ENCODE measurements at places on chromosomes 7 and 10. TPM values are rescaled to one million over a fixed set of nuclear protein-coding genes. Genes with fewer than 3 reads are reported as not detected.

ASB10 gene
- not detected for total RNA-seq

AS3MT gene
- total RNA-seq, result 8.8 TPM

WIPF3 gene
- total RNA-seq, result 5.9 TPM

- DNase-seq, result no peak
- H3K27me3 ChIP-seq, result no peaks in the 10 kb centered on the region
- H3K36me3 ChIP-seq, result no peaks in the 10 kb centered on the region
- H3K4me3 ChIP-seq, result no peak overlapping the region
Measured at GRCh38 chr10:5565205-5565545, 40.4 kb downstream of the CALML3 start.

- no peaks in the 10 kb centered on the region for H3K4me1 ChIP-seq
- no peaks in the 10 kb centered on the region for H3K27me3 ChIP-seq
- peak; percentile 54 for DNase-seq
- no peaks in the 10 kb centered on the region for H3K36me3 ChIP-seq
Measured at GRCh38 chr10:2130705-2131305, 393.5 kb upstream of the ADARB2 start.

DNA sequence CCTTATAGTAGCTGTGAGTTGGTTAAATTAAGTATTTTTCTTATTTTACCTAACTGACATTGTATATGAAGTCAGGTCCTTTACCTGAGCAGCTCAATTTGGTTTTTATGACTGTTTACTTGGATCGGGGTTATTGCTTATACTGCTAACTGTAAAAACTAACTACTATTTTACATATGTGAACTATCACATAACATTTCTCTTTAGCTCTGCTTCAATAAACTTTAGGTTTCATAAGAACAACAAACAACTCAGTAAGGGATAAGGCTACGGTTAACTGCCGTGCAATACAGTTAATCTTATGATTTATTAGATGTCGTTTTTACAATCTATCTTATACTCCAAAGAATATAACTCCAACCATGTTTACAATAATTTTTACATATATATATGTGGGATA is 480.2 kb downstream of the PARD3 start:
- H3K36me3 ChIP-seq, result no peaks in the 10 kb centered on the region
- DNase-seq, result no peak
- H3K27ac ChIP-seq, result no peak overlapping the region
- no peaks in the 10 kb centered on the region for H3K4me1 ChIP-seq

DNA sequence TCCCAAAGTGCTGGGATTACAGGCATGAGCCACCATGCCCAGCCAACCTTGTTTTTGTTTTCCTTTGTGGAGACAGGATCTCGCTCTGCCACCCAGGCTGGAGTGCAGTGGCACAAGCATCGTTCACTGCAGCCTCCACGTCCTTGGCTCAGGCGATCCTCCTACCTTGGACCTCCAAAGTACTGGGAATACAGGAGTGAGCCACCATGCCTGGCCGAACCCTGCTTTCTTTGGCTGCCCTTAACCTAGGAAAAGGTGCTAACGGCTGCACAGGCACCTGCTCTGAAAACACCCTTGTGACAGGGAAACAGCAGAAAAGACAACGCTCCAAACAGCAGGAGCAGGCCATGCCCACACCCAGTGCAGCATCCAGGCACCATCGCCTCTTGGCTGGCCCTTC is 71.9 kb downstream of the OAT start:
- H3K4me1 ChIP-seq, result no peaks in the 10 kb centered on the region
- H3K27ac ChIP-seq, result no peak overlapping the region
- H3K27me3 ChIP-seq, result no peaks in the 10 kb centered on the region
- no peaks in the 10 kb centered on the region for H3K36me3 ChIP-seq
- H3K4me3 ChIP-seq, result no peak overlapping the region

DNA sequence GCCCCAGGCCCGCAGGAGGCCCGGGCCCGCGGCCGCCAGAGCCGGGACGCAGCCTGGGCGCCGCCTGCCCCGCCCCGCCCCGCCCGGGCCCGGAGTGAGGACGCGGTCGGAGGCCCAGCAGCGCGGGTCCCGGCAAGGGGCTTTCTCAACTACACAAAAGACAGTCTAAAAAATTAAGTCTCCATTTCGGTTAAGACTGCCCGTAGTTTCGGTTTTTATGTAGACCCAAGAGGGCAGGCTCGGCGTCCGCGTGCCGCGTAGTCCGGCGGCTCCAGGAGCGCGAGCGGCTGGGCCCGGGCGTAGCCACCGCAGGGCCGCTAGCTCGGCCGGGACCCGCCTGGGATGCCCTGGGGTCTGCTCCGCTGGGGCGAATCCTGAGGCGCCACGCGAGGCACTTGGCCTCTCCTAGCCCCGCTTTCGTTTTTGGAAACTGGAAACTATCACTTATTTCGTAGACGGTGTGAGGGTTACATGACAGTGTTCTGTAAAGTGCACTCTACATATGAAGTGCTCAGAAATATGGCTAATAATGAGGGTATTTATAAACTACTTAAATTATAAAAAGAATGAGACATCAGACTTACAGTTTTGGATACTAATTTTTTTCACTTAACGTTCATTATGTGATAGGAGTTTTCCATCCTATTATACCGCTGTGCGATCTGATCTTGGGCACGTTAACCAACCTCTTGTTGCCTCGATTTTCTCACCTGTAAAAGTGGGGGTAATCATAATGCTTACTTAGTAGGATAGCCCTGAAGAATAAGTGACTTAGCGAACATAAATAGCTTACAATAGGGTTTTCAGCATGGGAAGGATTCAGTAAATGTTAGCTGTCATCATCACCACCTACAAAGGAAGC is 573 bp downstream of the BLVRA start:
- H3K27ac ChIP-seq, result no peak overlapping the region
- peaks cover 16% of the 10 kb centered on the region for H3K4me1 ChIP-seq
- H3K36me3 ChIP-seq, result no peaks in the 10 kb centered on the region
- H3K4me3 ChIP-seq, result peak overlapping the region; percentile 82
- DNase-seq, result peak; percentile 71
- H3K27me3 ChIP-seq, result peaks cover 35% of the 10 kb centered on the region

- no peaks in the 10 kb centered on the region for H3K27me3 ChIP-seq
- DNase-seq, result peak; percentile 86
- peak overlapping the region; percentile 63 for H3K27ac ChIP-seq
- no peaks in the 10 kb centered on the region for H3K36me3 ChIP-seq
- H3K4me1 ChIP-seq, result peaks cover 45% of the 10 kb centered on the region
Measured at GRCh38 chr7:42212541-42213090, 24.4 kb downstream of the GLI3 start.

Data from GM23338 (cell line).